ENCODE measurements at places on chromosomes 4 and X. TPM values are rescaled to one million over a fixed set of nuclear protein-coding genes. Genes with fewer than 3 reads are reported as not detected.

DNA sequence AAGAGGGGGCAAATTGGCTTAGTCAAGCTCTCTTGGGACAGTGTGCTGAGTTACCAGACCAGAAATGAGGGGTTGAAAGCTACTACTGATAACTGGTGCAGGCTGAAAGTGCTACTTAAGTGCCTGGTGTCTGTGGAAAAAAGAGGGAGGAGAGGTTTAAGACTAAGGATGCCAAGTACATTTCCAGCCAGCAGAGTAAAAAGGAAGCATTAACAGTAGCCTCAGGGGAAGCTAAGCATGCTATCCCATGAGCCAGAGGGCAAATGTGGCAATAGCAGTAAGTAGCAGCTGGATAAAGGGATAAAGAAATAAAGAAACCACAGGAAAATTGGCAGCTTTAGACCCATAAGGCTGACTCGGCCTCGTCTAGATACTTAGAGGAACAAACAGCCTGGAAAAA lies 196.3 kb upstream of the MAB21L2 start:
- no peak overlapping the region for H3K27ac ChIP-seq
- no peak overlapping the region for H3K4me3 ChIP-seq
- H3K36me3 ChIP-seq = no peaks in the 10 kb centered on the region
- no peaks in the 10 kb centered on the region for H3K27me3 ChIP-seq

GRCh38 chrX:45842207-45842925 lies 641.7 kb upstream of the DIPK2B start:
- H3K4me3 ChIP-seq = no peak overlapping the region
- H3K4me1 ChIP-seq = no peaks in the 10 kb centered on the region
- H3K36me3 ChIP-seq = no peaks in the 10 kb centered on the region
- no peaks in the 10 kb centered on the region for H3K27me3 ChIP-seq

DNA sequence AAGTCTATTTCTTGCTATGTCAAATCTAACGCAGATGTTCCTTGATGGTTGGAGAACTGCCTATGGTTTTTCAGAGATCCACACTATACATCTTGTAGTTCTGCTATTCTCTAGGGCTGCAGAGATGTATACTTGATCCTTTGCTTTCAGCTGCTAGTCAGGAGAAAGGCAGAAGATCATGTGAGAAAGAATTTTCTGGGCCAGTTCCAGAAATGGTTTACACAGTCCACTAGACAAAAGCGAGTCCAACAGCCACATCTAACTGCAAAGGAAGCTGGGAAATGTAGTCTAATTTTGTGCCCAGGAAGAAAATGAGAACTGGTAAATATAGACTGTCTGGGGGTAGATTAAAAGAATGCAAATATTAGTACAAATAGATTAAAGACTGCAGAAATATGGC lies 394.3 kb upstream of the SLIT2 start:
- no peaks in the 10 kb centered on the region for H3K4me1 ChIP-seq
- DNase-seq = no peak
- no peak overlapping the region for H3K27ac ChIP-seq
- no peak overlapping the region for H3K4me3 ChIP-seq
- H3K36me3 ChIP-seq = no peaks in the 10 kb centered on the region

DNA sequence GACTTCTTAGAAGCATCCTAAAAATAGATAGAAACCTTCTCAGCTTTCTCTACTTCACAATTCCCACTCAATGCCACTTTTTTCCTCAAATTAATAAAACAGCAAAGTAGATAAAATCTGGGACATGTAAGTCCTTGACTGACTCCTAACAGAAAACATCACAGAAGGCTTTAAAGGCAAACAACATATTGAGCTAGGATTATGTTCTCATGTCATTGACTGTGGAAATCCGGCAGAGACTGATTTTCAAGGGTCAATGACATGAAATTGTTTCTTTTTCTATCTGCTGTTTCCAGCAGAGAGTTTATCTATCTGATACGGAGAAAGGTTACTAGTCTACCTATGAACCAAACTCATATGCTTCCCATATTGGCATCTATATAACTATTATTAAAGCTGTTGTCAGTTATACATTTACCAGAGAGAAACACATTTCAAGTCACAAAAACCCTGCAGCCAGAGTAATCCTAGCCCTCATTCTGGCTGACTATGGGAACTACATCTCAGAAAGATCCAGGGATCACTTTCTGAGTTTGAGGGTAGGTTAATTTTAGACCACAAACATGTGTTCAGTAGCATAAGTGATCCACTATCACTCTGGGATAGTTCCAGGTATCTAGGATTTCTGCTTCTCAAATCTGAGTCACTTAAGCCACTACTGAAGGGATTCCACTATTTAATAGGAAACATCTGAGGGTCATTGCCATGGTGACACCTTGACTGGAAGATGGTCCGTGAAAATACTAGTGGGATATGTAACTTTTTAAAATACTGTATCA lies 147.6 kb downstream of the PPP3CA start:
- no peaks in the 10 kb centered on the region for H3K36me3 ChIP-seq
- H3K27me3 ChIP-seq = no peaks in the 10 kb centered on the region
- DNase-seq = no peak
- peak overlapping the region; percentile 47 for H3K27ac ChIP-seq

GRCh38 chr4:57971261-57971660 lies 861.1 kb upstream of the IGFBP7 start:
- no peak overlapping the region for H3K27ac ChIP-seq
- H3K4me1 ChIP-seq = no peaks in the 10 kb centered on the region
- no peaks in the 10 kb centered on the region for H3K36me3 ChIP-seq
- no peak for DNase-seq
- no peaks in the 10 kb centered on the region for H3K27me3 ChIP-seq

DNA sequence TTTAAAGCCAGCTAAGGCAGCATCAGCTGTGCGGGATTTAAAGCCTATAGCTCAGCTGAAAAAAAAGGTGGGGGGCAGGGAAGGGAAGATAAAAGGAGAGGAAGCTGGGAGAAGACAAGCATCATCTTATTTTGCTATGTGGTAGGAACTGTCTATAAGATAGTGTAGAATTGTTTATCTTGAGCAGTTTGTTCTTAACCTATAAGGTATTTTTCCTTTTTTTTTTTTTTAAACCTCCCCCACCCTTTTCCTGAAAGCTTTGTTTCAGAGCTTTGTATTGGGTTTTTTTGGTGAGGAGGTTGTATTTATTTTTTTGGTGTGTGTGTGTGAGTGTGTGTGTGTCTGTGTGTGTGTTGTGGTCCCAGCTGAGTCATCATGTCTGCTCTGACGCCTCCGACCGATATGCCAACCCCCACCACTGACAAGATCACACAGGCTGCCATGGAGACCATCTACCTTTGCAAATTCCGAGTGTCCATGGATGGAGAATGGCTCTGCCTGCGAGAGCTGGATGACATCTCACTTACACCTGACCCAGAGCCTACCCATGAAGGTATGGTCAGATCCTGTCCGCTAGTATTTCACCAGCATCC lies 531 bp downstream of the RUFY3 start:
- H3K4me1 ChIP-seq = peaks cover 46% of the 10 kb centered on the region
- no peak for DNase-seq
- peak overlapping the region; percentile 10 for H3K4me3 ChIP-seq
- H3K27ac ChIP-seq = peak overlapping the region; percentile 54
- no peaks in the 10 kb centered on the region for H3K27me3 ChIP-seq
- no peaks in the 10 kb centered on the region for H3K36me3 ChIP-seq

DNA sequence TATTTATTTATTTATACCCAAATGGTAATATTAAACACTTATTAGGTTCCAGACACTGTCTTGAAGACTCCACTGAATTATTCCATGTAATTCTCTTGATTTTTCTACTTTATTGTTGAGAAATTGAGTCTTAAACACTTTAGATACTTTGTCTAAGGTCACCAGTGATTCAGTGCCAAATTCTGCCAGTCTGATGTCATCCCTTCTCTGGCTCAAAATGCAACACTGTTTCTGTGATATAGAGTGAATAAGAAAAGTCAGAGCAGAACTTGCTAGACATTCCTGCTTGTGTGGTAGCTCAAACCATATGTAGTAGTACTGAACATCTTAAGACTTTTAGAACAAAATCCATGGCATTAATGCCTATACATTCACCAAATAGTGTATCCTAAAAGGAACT lies 164.3 kb downstream of the GABRB1 start:
- H3K27me3 ChIP-seq = no peaks in the 10 kb centered on the region
- H3K27ac ChIP-seq = no peak overlapping the region
- no peak overlapping the region for H3K4me3 ChIP-seq
- H3K36me3 ChIP-seq = no peaks in the 10 kb centered on the region
- DNase-seq = no peak

DNA sequence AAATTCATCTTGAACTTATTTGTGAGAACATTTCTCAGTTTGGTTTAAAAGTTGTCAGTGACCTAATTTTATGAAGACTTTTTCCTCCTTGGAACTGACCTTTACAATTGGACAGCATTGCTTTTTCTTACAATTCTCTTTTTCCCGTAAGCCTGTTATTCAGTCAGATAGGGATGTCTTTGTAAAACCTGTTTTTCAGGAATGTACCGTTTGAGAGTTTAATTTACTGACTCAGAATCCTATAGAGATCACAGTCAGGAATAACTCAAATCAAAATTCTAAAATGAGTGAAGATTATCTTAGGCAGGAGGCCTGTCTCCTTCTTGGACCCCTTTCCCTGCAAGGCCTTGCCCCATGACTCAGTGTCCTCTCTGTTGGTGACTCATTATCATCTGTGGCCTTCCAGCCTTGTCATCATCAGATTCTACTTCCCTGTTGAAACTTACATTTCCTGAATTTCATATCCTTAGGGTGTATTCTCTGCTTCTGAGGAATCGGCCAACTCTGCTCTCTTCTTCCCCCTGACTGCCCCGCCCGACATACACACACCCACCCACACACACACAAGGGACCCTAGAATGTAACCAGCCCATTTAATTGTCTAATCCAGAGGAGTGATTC lies 99.8 kb downstream of the ARHGAP10 start:
- H3K4me1 ChIP-seq = peaks cover 16% of the 10 kb centered on the region
- H3K27me3 ChIP-seq = no peaks in the 10 kb centered on the region
- no peaks in the 10 kb centered on the region for H3K36me3 ChIP-seq
- DNase-seq = no peak

DNA sequence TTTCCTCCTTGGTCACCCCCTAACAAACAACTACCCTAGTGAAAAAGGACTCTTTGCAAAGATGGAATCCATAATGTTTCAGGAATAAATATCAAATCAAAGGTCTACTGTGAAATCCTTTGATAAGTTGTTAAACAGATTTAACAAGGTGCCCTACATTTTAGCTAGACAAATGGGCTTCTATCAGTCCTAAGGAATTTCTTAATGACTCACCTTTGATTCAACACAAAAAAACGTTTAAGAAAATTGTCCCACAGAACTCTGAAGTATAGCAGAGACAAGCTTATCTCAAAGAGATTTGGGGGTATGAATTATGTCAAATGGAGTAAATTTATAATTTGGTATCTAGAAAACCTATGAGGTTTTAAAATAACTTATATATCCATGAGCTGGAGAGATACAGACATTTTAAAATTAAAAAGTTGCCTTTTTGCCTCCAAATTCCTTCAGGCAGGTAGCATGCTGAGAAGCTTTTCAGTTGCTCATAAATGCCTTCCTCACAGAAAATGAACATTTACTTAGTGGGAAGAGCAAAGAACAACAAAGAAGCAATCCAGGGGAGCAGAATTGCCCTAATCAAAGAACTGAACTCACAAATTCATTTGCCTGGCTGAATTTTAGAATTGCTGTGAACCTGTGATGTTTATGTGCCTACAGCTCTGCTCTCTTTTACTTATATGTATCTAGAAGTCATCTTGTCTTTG lies 649.3 kb downstream of the STPG2 start:
- no peaks in the 10 kb centered on the region for H3K4me1 ChIP-seq
- no peak overlapping the region for H3K27ac ChIP-seq
- no peak overlapping the region for H3K4me3 ChIP-seq
- DNase-seq = no peak
- no peaks in the 10 kb centered on the region for H3K27me3 ChIP-seq
- no peaks in the 10 kb centered on the region for H3K36me3 ChIP-seq

GRCh38 chr4:7903791-7904516 lies 35.7 kb downstream of the AFAP1 start:
- no peak for DNase-seq
- no peaks in the 10 kb centered on the region for H3K27me3 ChIP-seq
- no peak overlapping the region for H3K4me3 ChIP-seq
- no peaks in the 10 kb centered on the region for H3K36me3 ChIP-seq
- H3K4me1 ChIP-seq = no peaks in the 10 kb centered on the region

- H3K4me1 ChIP-seq = peaks cover 43% of the 10 kb centered on the region
- DNase-seq = no peak
- H3K27ac ChIP-seq = peak overlapping the region; percentile 93
- H3K4me3 ChIP-seq = no peak overlapping the region
Measured at GRCh38 chr4:75031775-75032174, 98.9 kb downstream of the PARM1 start.

GRCh38 chr4:22430626-22431025 lies 85.2 kb downstream of the ADGRA3 start:
- H3K4me1 ChIP-seq = peaks cover 17% of the 10 kb centered on the region
- no peak overlapping the region for H3K4me3 ChIP-seq
- H3K36me3 ChIP-seq = no peaks in the 10 kb centered on the region
- no peak for DNase-seq
- H3K27ac ChIP-seq = no peak overlapping the region

- DNase-seq = no peak
- H3K4me3 ChIP-seq = no peak overlapping the region
- no peaks in the 10 kb centered on the region for H3K36me3 ChIP-seq
- no peaks in the 10 kb centered on the region for H3K27me3 ChIP-seq
Measured at GRCh38 chr4:54255881-54256280, 26.8 kb downstream of the PDGFRA start.

APLN gene
- 0.22 TPM for total RNA-seq

TMEM35A gene
- 2.1 TPM for total RNA-seq
